ENCODE measurements at places on chromosomes 6 and 20.

DNA sequence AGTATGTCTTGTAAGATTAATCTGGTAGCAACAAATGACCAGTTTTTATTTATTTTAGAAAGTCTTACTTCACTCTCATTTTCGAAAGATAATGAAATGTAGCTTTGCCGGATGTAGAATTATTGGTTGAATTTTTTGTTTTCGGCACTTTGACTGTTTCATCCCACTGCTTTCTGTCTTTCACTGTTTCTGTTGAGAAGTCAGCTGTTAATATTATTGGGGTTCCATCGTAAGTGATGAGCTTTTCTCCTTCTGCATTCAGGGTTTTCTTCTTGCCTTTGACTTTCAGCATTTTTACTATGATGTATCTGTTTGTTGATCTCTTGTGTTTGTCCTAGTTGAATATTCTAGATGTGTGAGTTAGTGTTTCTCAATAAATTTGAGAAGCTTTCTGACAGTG, 383.4 kb downstream of the PAX1 start:
- DNase-seq, result no peak

DNA sequence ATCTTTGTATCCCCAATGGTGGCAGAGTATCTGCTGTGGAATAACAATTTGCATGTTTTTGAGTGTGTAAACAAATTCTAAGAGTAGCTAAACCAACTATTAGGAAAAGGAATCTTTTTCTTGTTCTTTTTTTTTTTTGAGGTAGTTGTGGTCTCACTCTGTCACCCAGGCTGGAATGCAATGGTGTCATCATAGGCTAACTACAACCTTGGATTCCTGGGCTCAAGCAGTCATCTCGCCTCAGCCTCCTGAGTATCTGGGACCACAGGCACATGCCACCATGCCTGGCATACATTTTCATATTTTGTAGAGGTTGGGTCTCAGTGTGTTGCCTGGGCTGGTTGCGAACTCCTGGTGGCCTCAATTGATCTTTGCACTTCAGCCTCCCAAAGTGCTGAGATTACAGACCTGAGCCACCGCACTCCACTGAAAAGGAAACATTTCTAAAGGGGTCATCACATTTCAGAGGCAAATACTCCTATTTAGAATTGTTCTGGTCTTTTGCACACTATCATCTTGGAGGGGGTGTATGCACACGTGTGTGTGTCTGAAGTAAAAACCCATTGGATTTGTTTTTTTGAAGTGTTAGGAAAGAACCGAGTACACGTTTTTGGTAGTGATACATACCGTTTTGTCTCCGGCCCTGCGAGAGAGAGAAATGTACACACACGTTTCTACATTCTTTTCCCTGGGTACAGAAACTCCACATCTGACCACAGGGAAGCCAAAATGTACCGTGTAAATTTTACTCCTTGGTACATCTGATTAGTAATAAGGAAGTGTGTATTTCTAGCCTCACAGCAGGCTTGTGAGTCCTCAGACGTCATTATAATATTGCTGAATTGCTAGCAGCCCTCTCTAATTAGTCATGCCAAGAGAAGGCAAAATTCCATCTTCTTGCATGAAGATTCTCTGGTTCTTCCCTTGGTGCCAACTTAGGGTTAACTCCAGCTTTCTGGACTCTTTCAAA, 183.6 kb downstream of the JARID2 start:
- DNase-seq, result no peak

DNA sequence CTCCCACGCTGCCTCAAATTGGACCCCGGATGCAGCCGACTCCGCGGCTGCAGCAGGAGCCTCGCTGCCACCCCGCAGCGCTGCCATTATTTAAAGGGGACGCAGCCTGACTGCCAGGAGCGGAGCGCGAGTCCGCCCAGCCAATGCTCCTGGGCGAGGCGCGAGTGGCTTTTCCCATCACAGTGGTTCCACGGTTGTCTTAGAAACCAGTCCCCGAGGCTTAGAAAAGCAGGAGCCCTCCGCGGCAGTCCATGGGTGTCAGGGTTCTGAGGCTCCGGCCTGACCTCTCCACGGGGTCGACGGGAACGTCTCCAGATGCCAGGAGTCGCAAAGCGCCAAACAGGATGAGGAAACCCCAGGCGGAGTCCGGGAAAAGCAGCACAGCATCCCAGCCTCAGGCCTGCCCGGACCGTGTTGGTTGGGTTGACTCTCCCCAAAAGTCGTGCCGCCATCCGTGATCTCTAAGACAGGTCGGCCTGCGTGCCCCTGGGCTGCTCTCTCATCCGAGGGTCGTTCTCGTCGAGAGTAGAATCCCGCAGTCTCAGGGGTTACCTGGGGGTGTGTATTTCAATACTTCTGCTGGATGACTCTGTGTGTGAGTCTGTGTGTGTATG, 975.8 kb upstream of the DEFB115 start:
- no peak for DNase-seq

GRCh38 chr6:89799756-89800155, 19.8 kb downstream of the MDN1 start:
- no peak for DNase-seq

- DNase-seq, result no peak
These were observed 616.5 kb downstream of the C6orf118 start for GRCh38 chr6:164692772-164693510.

- no peak for DNase-seq
These were observed 30.9 kb upstream of the CD83 start for GRCh38 chr6:14086701-14087100.

- no peak for DNase-seq
These were observed 22.5 kb downstream of the PREX1 start for GRCh38 chr20:48805286-48805685.

DNA sequence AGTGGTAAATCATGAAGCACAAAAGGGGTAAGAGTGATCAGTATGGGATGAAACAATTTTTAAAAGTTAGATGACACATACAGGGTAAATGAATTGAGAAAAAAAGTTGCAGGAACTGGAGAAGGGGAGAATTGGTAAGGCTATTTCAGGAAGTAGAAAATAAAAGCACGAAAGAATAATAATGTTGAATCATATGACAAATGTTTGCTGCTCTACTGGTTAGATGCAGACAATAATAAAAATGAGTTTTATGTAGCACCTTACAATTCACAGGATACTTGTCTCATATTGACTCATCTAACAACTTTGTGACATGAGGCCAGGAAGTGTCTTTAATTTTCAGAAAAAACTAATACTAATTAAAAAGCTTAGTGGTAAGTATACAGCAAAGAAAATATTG, 566.5 kb upstream of the MARCKS start:
- no peak for DNase-seq

- no peak for DNase-seq
These were observed 313.5 kb downstream of the RFPL4B start for GRCh38 chr6:112660626-112661025.

GRCh38 chr6:7241709-7242645, 71.0 kb downstream of the SSR1 start:
- no peak for DNase-seq

DNA sequence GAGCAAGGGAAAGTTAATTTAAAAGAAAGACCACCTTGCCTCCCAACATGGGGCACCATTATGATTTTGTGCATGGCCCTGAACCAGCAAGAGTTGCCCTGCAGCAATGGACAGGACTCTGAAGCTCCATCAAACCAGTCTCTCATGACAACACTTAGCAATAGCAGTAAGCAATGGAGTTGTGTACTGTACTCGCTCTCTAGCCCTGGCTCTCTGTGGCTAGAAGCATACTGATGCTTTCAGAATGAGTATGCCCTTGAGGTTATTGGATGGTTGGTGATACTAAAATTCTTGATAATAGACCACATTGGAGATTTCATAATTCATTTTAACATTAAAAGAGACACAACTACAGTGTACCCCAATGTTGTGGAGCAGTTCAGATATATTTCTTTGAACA, 23.2 kb upstream of the LMBRD1 start:
- no peak for DNase-seq

DNA sequence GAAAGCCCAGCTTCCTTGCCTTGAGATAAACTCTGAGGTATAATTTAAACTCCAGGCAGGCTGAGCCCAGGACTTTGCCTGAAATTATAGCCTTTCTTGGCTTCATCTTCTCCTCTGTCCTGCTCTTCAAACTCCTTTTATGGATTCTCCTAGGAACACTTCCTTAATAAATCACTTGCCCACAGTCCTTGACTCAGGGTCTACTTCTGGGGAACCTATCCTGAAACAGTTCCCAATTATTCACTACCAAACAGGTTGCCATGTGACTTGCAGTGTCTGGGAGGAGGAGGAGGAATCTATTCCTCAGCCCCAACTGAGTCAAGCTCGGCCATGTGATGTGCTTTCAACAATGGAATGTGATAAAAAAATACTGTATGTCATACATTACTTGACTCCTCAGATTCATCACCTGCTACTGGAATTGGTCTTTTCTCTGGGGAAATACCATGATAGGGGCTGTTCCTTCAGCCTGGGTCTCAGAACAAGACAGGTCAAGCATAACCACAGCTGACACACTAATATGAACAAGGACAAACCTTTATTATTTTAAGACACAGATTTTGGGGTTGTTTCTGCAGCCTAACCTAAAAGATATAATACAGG, 20.5 kb upstream of the CDKN1A start:
- DNase-seq, result no peak

GRCh38 chr6:14747881-14748520, 497.9 kb upstream of the JARID2 start:
- DNase-seq, result no peak

GRCh38 chr6:40953486-40953885, 85.5 kb downstream of the UNC5CL start:
- no peak for DNase-seq

- no peak for DNase-seq
These were observed 133.7 kb downstream of the MYO6 start for GRCh38 chr6:75882734-75883133.

DNA sequence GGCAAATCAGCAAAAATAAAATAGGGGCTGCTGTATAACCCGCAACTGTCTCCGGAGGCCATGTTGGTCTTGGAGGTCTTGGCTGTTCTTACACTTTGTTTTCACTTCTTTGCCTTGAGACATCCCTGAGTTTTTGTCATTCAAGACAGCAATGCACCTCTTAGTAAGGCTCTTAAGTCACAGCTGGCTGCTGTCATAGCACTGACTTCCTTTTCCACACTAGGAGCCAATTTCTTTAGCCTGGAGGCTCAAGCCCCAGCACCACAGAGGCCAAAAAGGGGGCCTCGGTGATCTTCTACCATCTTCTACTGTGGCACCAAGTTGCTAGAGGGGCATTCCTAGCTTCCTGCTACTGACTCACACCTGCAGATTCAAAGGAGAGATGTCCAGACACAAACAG, 536.3 kb downstream of the CDH26 start:
- DNase-seq, result no peak

- no peak for DNase-seq
These were observed 21.0 kb downstream of the NOL7 start for GRCh38 chr6:13635948-13636658.

- no peak for DNase-seq
These were observed 86.7 kb downstream of the KIF16B start for GRCh38 chr20:16486532-16486931.

GRCh38 chr6:3549314-3549940, 92.6 kb upstream of the SLC22A23 start:
- DNase-seq, result no peak

- no peak for DNase-seq
These were observed 5.4 kb downstream of the R3HDML start for GRCh38 chr20:44342248-44342647.

GRCh38 chr6:121112356-121112755, 221.9 kb downstream of the TBC1D32 start:
- no peak for DNase-seq

DNA sequence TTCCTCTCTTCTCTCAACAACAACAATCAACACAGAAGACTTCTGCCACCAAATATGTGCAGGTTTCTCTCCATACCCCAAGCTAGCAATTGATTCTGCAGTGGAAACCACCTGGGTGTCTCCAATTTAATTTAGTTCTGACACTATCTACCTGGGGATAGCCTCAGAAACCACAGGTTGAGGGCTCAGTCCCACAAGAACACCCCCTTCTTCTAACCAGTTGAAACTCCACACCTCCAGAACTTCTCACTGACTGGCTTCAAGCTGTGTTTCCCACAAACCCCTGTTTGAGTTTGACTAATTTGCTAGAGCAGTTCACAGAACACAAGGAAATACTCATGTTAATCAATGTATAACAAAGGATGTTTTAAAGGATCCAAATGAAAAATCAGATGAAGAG, 52.5 kb upstream of the SPTLC3 start:
- no peak for DNase-seq

DNA sequence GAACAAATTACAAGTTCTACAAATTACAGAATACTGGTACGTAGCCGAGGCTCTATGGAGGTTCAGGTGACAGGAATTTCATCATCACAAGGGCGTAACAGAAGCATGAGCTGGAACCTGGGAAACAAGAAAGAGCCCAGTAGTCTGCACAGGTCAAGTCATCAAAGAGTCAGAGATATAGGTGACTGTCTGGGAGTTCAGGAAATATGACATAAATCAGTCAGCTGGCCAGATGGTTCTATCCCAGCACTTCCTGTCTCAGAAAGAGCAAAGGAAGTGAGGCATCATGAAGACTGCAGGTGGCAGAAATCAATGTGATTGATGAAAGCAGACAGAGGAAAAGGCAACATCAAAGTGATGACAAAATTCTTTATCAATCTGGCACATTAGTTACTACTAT, 23.3 kb downstream of the MYCT1 start:
- DNase-seq, result no peak

DNA sequence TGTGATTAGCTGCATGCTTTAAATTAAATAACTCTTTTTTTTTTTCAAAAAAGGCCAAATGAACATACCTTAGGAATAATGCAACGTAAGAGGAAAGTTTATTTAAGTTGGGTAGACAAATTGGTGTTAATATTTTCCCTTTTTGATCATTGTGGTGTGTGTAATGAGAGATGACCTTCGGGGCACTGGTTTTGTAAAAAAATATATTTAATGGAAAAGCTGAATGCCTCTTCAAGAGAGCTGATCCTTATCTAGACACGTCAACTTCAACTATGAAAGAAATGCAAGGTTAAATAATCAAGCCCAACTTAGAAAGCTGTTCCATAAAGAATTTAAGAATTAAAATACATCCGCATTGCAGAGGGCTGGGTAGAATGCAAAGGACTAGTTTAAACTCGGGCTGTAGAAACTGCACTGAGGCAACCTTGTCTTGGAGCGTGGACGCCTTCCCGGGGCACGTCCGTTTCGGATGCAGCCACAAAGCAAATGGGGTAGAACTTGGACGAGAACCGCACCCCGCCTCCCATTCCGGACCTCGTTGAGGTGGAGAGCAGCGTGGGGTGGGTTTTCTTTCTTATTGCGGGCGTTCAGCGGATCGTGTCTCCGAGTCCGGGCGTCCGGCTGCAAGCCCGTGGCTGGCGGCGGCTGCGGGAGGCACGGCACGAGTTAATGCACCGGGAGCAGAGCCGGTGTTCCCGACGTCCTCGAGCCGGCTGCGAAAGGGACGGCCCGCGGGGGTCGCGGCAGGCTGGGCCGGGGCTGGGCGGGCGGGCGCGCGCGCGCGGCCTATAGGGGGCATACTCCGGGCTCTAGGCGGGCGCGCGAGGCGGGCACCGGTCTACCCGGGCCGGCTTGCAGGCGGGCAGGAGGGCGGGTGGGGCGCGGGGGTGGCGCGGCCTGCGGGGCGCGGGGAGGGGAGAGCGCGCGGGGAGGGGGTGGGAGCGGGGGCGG, 1.9 kb downstream of the JARID2 start:
- peak; percentile 72 for DNase-seq

GRCh38 chr20:62762376-62762775, 33.9 kb upstream of the MRGBP start:
- no peak for DNase-seq

All from activated T-cell treated with anti-CD3 and anti-CD28 coated beads, Interleukin-2, amount 50 U/mL, for 48 hours (primary cell).